ENCODE measurements at places on chromosomes 7 and 10.
A peak's percentile ranks its signal among the peaks of the same experiment; 100 is the strongest.

GRCh38 chr10:34374356-34375045 is 440.6 kb downstream of the PARD3 start:
- no peak for DNase-seq

- DNase-seq = no peak
Measured at GRCh38 chr7:91636728-91637127, 243.8 kb downstream of the MTERF1 start.

DNA sequence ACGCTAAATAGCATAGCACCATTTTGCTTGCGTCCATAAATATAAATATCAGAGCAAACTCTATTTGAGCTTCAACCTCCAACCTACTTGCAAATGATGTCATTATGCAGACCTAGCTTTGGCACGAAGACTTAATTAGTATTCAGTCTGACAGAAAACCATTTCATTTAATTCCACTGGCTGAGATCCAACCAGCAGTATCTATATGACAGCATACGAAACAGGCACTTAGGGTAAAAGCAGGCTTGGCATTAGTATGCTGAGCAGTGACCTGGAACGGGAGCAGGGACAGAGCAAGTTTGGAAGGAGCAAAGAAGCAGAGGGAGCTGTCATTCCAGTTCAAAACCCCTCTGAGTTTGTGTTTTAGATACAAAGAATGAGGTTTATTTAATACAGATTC is 312.5 kb upstream of the CHRM2 start:
- no peak for DNase-seq

GRCh38 chr7:98879198-98879978 is 1.1 kb downstream of the TRRAP start:
- DNase-seq = peak; percentile 70

DNA sequence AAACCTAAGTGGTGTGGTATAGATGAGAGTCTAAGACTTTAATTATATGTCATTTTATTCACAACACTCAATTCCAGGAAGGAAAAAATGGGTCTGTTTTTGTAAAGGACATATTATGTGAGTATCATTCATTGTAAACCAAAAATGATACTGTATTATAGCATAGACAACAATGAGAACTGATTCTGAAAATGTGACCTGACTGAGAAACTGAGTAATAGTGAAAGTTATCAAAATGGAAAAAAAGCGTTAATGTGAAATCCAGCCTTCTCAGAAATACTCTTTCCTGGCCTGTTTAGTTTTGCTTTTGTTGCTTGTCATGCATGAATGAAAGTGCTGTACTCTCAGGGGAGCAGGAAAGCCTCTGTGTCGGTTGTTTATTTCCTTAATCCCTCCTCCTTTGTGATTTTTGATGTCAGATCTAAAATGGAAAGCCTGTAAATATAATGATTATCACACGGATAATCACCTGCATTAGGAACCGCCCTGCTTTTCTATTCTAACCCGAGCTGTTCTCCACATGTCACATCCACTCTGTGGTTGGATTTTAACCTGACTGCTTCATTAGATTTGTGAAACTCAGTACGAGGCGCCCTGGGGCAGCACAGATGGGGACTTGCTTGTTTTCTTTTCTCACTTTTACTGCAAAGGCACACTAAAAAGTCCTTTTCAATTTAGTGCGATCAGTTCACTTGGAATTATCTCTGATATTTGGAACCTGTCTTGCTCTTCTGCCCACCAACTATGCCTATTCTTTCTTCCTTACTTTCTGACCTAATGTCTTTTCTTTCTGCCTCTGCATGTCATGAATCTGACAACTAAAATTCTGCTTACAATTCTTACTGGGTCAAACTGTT is 240.9 kb upstream of the KAT6B start:
- DNase-seq = peak; percentile 63

DNA sequence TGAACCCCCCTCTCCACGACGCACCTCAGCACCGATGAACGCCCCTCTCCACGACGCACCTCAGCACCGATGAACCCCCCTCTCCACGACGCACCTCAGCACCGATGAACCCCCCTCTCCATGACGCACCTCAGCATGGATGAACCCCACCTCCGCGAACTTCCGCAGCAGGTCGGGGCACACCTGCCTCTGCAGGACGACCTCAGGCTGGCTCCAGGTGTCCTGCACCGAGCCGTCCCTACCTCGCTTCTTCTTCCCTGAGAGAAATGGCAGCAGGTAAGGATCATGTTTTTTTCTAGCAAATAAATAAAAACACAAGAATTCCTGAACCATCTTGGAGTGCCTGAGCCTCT is 24.1 kb downstream of the CFAP46 start:
- no peak for DNase-seq

DNA sequence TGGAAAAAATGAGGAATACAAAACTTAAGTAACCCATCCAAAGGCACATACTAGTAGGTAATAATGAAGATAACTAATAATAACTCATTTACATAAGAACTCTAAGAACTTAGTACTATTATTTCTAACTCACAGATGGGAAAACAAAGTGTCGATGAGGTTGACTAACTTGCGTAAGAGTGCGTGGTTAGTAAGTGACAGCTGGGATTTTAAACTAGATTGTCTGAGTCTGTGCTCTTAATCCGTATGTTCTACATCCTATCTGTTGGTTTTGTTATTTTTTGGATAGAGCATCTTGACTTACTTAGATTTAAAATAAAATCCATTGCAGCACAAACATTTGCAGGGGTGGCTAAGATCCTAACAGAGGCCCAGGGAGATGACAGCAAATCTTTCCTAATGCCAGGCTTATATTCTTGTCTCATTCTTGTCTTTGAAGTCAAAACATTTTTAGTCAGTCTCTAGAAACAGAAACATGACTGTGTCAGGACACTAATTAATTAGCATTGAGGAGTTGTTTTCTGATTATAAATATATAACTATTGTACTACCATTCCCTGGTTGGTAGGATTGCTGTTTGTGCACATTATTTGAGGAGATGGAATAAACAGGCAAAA is 11.7 kb downstream of the RPA3 start:
- DNase-seq = no peak

- DNase-seq = no peak
Measured at GRCh38 chr10:73906524-73907447, 4.1 kb upstream of the PLAU start.

DNA sequence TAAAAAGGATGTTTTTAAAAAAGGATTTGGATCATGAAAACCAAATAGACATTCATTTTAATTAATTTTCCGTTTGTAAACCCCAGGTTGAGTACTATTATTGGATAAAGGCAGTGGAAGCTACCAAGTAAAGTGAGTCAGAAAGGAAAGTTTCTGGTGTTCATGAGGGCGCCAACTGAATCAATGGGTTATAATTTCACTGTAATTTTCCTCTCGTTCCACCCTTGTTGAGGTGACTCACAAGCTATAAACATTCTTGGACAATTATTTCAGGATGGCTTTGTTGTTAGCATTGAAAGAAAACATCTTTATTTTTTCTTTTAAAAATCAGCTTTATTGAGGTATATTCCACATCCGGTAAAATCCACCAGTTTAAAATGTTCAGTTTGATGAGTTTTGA is 5.1 kb upstream of the FAM133B start:
- DNase-seq = no peak

- DNase-seq = peak; percentile 11
Measured at GRCh38 chr7:150945171-150945852, 32.8 kb downstream of the KCNH2 start.

- DNase-seq = peak; percentile 37
Measured at GRCh38 chr10:28991333-28992270, 297.3 kb upstream of the LYZL1 start.

GRCh38 chr7:32846630-32847225 is 44.8 kb downstream of the KBTBD2 start:
- DNase-seq = peak; percentile 90

GRCh38 chr10:124092860-124093773 is at the start of gene CHST15:
TSS of gene CHST15 (minus strand) at chr10:124093598. CDS start at chr10:124046212, 47,386 bp downstream.
- peak; percentile 48 for DNase-seq

- no peak for DNase-seq
Measured at GRCh38 chr7:113394856-113395255, 276.5 kb upstream of the SMIM30 start.

DNA sequence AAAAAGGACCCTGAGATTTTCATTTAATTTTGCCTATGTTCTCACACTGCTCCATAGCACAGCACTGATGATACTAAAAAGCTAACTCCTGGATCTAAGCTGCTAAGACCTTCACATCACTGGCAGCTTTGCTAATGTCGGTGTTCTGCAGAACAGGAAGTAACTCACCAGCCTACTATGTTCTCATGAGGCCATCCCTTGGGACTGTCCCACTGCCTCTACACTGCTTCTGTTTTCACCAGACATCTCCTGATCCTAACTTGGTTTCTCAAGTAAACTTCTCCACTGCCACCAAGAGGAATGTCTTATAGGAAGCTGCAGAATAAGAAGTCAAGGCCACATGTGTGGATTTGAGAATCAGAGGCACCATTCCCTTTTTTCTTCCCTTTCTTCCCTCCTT is 15.1 kb downstream of the HTR7 start:
- no peak for DNase-seq

- DNase-seq = no peak
Measured at GRCh38 chr7:54680377-54681005, 78.5 kb downstream of the SEC61G start.

DNA sequence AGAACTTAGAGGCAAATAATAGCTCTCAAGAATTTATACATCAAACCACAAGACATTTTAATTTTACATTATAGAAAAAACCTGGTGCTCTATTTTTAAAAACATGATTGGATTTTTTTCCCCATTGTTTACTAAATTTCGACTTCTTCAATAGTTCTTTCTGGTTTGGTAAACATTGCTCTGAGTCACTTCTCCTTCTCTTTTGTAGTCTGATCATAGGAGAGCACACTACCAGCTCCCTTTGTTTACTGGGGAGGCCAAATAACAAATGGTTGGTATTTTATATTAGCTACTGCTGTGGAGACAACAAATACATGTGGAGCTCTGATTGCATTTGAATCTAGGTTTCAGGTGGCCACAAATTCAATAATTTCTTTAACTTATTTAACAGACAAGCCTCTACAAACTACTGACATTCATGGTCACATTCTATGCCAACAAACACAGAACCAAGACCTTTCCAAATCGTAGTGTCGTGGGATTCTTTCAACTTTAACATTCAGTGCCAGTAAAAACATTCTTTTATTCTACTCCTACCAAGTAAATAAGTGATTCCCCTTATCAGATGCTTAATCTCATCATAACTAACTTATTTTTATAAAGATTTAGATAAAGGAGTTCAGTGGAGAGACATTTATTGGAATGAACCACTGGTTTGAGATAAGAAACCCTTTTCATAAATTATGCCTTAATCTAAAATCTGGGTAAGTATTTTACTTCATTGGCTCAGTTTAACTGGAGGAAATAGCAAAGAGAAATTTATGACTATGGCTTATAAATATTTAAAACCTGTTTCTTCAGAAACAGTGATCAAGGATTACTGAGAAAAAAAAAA is 17.7 kb upstream of the FXYD4 start:
- DNase-seq = no peak

DNA sequence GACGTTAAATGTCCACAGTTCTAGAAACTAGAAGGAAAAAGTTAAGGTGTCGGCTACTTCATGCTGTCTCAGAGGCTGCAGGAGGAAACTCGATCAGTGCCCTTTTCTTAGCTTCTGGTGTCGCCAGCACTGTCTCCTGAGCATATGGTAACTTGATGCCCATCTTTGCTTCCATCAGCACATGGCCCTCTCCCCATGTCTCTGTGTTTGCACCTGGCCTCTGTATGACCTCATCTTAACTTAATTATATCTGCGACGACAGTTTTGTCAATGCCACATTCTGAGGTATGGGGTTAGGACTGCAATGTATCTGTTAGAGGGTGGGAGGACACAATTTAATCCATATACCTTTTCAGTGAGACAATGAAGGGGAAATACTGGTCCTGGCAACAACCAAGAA is 449.9 kb downstream of the POM121L12 start:
- no peak for DNase-seq

DNA sequence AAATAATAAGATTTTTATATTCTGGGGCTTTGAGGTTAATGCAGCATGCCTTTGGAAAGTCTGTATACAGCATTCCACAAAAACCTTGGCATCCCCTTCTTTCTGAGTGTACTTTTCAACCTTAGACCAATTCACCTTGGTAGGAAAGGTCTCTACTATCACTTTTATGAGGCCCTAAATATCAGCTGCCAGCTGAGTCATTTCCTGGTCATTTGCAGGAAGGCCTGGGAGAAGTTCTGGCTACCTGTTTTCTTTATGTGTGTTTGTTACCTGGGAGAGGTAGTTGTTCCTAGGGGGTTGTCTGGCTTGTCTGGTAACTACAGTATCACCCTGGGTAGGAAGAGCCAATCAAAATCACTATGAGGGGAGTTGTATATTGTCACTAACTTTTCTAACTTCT is 4.1 kb downstream of the SPAM1 start:
- no peak for DNase-seq

- no peak for DNase-seq
Measured at GRCh38 chr10:76285012-76285411, 853.6 kb downstream of the LRMDA start.

DNA sequence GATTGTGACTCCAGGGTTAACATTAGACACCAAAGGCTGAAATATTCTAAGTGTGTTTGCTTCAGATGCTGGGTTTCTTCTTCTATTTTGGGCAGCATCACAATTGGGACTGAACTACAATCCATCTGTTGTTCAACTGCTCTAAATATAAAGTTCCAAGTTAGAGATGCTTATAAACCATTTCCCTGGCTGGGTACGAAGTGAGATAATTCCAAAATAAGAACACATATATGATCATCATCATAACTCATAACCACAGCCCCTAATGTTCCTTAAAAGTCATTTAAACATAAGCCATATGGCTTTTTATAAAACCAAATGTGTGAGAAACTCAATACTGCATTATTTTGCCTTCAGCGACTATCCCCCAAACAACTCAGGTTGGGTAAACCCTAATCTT is 28.8 kb downstream of the DNA2 start:
- DNase-seq = no peak

- no peak for DNase-seq
Measured at GRCh38 chr7:98943336-98943735, 65.0 kb downstream of the TRRAP start.

DNA sequence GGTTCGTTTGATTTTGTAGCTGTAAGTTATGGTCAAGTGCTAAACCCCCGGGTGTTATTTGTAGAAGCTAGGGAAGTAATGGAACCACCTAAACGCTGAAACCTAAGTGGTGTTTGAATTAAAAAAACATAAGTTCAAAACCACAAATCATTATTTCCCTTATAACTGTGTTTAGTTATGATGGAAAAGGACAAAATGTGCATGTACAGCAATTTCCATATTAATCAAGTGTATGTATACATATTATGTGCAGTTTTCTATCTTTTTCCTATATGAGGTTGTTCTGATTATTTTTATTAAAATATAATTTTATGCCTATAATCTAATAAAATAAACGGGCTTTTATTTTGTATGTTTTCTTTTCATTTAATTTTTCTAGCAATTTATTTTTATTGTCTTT is 45.9 kb downstream of the IL6 start:
- DNase-seq = no peak
